Activated CD8-positive, alpha-beta memory T cell treated with anti-CD3 and anti-CD28 coated beads, Interleukin-2, amount 50 U/mL, for 4 hours (primary cell): ENCODE measurements at places on chromosomes 5 and 9.
A peak's percentile ranks its signal among the peaks of the same experiment; 100 is the strongest.

DNA sequence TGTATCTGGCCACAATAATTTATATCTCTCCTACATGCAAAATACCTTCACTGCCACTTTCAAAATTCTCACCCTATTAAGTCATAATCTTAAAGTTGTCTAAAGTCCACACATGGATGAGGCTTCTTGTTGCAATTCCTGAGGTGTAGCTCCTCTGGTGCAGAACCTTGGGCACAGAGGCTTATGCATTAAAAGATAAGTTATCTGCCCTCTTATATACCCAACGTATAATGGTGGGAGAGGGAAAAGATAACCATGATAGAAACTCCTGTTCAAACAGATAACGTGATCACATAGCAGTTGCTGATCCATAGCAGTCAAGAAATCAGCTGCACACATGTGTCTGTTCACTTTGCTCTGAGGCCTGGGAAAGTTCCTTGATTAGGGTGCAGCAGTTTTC is 1767.0 kb downstream of the MAT2B start:
- DNase-seq, result no peak

GRCh38 chr5:179427032-179427675 is 81.9 kb upstream of the ADAMTS2 start:
- no peak for DNase-seq

- DNase-seq, result no peak
Measured at GRCh38 chr5:74953937-74954720, 87.9 kb upstream of the FAM169A start.

GRCh38 chr5:87282269-87282668 is 14.6 kb downstream of the RASA1 start:
- DNase-seq, result no peak

DNA sequence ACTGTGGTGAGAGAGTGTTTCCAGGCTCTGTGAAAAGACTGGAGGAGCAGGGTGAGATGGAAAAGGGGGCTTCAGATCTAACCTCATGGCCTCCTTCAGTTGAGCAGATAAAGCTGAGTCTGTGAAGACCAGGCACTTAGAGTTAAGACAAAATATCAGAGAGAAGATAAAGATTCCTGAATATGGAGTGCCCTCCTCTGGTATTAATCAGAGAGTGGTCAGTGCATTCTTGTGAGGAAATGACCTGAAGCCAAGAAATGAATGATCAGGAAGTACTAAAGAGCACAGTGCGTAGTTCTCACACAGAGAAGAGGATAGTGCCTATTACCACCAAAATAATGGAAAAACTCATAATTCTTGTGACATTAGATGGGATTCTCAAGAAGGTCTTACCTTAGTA is 1417.0 kb upstream of the ACO1 start:
- no peak for DNase-seq

- no peak for DNase-seq
Measured at GRCh38 chr5:164504141-164504772, 998.8 kb downstream of the MAT2B start.

GRCh38 chr5:140568443-140569063 is 3.9 kb downstream of the SLC35A4 start:
- no peak for DNase-seq

DNA sequence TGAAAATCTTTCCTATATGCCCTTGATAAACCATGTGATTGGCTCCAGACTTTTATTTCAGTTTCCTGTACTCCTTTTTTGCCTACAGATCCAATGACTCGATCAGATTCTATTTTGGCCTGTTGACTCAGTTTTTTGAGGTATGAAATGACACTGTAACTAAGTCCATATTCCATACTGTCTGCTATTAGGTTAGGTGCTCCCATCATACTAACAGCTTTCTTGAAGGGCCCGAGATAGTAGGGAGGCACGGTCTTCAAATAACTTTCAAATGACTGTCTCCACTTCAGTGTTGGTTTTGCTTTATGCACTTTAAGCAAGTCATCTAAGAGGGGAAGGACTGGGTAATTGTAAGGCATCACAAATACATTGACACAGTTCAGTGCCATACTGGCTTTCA is 295.4 kb upstream of the DAB2 start:
- DNase-seq, result no peak

- no peak for DNase-seq
Measured at GRCh38 chr9:10562581-10563343, 50.0 kb downstream of the PTPRD start.

- no peak for DNase-seq
Measured at GRCh38 chr9:91660521-91660920, 236.9 kb upstream of the NFIL3 start.

- no peak for DNase-seq
Measured at GRCh38 chr5:180336234-180337020, 16.7 kb downstream of the GFPT2 start.

DNA sequence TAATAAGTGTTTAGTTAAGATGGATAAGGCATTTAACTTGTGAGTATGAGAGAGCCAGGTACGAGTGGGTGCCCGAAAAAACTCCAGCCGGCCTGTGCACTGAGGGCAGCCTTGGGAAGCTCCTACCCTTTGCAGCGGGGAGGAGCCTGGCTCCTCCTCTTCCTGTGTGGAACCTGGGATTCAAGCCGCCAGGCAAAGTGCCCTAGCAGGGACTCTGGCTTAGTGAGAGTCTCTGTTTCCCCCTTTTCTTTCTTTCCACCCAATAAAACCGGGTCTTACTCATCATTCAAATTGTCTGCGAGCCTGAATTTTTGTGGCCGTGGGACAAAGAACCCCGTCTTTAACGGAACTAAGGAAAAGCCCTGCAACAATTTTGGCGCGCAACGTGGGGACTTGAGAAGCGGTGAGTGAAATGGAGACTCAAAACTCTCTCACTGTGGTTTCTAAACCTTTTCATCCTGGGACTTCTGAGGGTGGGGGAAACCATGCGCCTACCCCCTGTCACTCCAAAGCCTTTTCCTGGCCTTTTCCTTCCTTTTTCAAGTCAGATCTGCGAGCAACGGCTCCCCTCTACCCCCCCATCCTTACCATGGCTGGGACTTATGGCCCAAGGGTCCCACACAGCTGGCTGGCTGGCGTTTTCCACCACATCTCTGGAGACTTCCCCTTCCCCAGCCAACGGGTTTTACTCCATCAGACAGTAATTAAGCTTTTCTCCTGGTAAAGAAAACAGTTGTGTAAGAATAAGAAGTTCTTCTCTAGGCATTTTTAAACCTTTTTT is 535.7 kb upstream of the ACO1 start:
- no peak for DNase-seq

GRCh38 chr9:73029346-73029745 is 76.5 kb upstream of the ALDH1A1 start:
- no peak for DNase-seq

DNA sequence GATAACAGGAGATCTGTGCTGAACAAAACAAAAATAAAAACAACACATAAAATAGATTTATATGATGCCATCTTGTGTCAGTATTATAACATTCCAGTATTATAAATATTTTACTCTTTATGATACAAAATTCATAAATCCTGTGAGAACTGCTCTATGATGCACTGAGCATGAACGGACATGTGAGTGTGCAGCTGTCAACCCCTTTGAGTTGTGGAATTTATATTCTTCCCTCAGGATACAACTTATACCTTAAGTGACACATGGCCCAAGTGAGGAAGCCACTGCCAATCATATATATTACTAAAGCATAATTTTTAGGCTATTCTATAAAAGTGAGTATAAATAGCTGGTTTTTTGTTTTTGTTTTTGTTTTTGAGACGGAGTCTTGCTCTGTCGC is 116.0 kb upstream of the OR13F1 start:
- no peak for DNase-seq

- DNase-seq, result no peak
Measured at GRCh38 chr9:25472085-25472607, 206.1 kb downstream of the TUSC1 start.

- no peak for DNase-seq
Measured at GRCh38 chr9:79116041-79116440, 455.7 kb upstream of the TLE4 start.

- no peak for DNase-seq
Measured at GRCh38 chr5:130652176-130652575, 512.9 kb downstream of the HINT1 start.

DNA sequence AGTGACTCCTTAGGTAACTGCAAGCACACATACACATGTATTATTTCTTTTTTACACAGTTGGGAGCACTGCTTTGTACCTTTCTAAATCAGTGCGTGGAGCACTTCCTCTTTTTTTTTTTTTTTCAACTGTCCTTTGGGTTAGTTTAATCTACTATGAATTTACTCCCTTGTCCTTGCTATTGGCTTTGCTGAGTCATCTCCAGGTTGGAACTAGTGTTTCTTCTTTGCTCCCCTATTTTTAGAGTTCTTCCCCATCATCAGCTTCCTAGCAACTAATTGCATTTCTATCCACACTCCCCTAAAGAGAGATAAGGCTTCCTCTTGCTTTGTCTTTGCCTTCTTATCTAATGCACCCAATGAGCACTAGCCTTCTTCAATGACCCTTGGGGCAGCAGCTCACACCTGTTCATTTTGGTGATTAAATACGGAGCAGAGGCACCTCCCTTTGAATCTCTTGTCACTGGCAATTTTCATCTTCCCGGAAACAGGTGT is 24.3 kb downstream of the S100Z start:
- DNase-seq, result no peak

GRCh38 chr5:115857057-115857479 is 15.3 kb downstream of the AP3S1 start:
- no peak for DNase-seq

- DNase-seq, result no peak
Measured at GRCh38 chr5:2946315-2946714, 194.8 kb upstream of the IRX2 start.

GRCh38 chr5:68251386-68251785 is 35.8 kb downstream of the PIK3R1 start:
- DNase-seq, result peak; percentile 78

DNA sequence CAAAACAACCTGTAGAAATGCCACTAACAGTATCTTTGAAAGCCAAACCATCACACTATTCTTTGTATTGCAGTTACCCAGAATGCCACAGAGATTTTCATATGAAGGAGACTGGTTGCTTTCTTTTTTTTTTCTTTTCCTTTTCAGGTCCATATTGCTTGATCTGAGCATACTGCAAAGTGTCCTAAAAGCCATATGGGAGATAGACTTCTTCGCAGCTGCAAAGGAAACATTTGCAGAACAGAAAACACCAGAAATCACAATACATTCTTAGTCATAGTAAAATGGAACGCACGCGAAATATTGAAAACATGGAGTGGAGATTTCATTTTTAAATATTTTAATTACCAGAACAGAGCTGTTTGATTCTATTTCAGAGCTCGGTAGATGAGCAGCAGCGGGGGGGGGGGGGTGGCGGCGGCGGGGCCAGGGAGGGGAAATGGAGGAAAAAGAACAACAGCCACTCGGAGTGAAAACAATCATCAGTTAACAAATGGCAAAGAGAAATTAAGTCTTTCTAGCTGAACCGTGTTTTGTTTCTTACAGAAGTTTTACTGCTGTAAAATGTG is 284.1 kb downstream of the NFIB start:
- no peak for DNase-seq

GRCh38 chr5:179801304-179802206 is 5.1 kb downstream of the MGAT4B start:
- peak; percentile 90 for DNase-seq

- DNase-seq, result no peak
Measured at GRCh38 chr5:106673941-106674340, 996.8 kb downstream of the EFNA5 start.

- DNase-seq, result no peak
Measured at GRCh38 chr9:73030370-73031030, 77.6 kb upstream of the ALDH1A1 start.

- DNase-seq, result no peak
Measured at GRCh38 chr9:105842023-105842644, 147.8 kb downstream of the TMEM38B start.

GRCh38 chr5:59367791-59368394 is 525.6 kb downstream of the PDE4D start:
- peak; percentile 22 for DNase-seq

- DNase-seq, result no peak
Measured at GRCh38 chr5:41370482-41370881, 139.9 kb downstream of the PLCXD3 start.

DNA sequence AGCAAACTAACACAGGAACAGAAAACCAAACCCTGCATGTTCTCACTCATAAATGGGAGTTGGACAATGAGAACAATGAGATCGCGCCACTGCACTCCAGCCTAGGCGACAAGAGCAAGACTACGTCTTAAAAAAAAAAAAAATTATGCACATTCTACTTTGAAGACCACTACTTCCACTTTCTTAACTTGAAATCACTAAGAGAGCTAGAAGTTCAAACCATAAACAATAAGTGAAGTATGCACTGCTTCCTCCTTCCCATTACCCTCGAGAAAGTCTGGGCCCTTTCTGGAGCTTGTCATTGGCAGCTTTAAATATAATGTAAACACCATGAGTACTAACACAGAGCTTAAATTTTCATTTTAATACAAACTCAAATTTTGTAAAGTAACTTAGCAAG is 94.9 kb downstream of the TLE1 start:
- DNase-seq, result no peak

GRCh38 chr5:36156619-36157018 is 4.7 kb downstream of the SKP2 start:
- no peak for DNase-seq

- no peak for DNase-seq
Measured at GRCh38 chr9:129058965-129059795, 21.7 kb upstream of the DOLPP1 start.

DNA sequence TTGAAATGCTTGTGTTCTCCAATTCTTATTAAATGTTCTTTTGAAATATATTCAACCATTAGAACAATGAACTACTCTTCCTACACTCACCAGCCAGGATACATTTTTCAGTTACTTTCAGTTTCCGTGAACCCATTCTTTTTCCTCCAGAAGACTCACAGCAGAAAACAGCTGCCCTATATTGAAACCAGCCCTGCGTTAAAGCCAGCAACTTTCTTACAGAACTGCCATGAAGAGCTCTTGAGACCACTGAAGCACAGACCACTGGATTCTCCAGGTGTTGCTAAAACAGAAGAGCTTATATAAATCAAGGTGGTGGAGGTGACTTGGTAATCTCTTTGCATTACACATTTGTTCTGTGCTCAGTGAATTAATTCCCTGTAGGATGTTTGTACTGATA is 365.9 kb upstream of the C9orf72 start:
- DNase-seq, result no peak

- no peak for DNase-seq
Measured at GRCh38 chr9:98455256-98456155, 200.1 kb upstream of the TBC1D2 start.
